ENCODE measurements at places on chromosomes 1 and 21.

DNA sequence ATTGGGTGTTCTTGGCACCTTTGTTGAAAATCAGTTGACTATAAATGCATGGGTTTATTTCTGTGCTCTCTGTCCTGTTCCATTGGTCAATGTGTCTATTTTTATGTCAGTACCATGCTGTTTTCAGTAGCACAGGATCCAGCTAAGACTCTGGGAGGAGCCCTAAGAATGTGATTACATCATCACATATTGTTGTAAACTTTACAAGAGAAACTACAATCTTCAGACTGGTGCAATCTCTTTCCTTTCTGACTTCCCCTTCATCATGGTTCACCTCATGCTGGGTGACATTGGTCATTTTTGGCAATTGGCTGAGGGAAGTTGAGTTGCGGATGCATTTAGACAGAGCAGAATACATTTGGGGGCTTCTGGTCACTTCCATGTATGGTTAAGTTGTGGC, 88.4 kb downstream of the C21orf91 start:
- no peak for DNase-seq

DNA sequence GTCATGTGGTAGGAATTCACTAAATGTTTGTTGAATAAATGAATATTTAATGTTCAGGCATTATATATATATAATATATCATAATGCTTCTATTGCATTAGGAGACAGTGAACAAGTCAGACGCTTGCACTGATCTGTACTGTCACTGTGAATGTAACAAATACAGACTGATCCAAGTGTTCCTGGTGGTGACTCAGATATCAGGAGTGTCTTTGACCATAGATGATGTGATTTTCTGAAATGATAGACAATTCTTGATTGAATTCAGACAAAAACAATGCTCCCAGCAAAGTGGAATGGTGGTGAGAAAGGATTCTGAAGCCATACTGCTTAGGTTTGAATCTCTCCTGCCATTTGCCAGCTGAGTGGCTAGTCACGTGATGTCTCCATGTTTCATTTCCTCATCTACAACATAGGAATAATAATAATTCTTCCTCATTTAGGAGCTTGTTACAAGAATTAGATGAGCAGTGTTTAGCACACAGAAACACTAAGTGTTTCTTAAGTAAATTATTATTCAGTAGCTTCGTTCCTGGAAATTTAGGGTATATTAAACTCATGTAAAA, 71.0 kb downstream of the OLFML2B start:
- DNase-seq: no peak

DNA sequence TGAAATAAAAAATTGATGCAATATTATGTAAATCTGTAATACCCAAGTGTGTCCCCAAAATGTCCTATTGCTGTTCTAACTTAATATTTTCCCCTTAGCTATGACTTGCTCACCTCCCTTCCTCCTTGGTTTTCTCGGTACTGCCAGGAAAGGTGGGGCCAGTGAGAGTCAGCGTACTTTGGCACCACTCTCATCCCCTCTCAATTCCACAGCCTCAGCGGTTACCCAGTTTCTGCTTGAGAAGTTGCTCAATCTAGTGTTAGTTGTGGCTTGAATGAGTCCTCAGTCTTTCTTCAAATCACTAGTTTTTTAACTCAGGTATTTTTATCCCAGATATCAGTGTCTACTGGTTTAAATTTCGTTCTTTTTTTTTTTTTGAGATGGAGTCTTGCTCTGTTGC, 32.3 kb downstream of the BCAS2 start:
- DNase-seq: no peak

- no peak for DNase-seq
Measured at GRCh38 chr1:47996406-47997226, 569 bp downstream of the TRABD2B start.

GRCh38 chr1:169546087-169546995, 39.9 kb downstream of the F5 start:
- DNase-seq: peak; percentile 77

GRCh38 chr1:246921481-246921880, 10.3 kb downstream of the AHCTF1 start:
- no peak for DNase-seq

DNA sequence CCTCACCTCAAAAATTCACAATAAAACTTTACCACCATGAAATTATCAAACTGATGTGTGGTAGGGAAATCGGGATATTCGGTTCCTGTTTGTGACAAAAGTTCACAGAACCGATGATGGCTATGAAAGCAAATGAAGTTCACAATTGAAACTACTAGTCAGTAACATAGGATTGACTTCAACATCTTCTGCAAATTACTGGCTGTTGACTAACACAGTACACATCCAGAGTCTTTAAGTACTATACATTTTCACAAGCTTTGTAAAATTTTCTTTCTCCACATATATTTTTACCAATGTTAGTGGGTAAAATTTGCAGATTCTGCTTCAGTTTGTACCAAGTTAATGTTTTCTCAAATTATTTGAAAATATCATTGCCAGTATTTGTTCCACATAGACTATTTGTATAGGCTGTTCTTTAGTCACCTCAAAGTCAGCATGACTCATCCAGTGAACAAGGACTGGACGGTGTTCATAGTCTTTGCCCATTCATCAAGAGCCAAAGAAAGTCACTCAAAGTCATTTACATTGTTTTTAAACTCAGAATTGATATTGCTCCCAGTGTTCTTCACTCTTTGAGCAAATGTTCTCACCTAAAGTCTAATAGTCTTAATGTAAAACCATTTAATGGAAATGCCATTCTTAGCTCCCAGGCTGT, 213.4 kb downstream of the USP25 start:
- no peak for DNase-seq

DNA sequence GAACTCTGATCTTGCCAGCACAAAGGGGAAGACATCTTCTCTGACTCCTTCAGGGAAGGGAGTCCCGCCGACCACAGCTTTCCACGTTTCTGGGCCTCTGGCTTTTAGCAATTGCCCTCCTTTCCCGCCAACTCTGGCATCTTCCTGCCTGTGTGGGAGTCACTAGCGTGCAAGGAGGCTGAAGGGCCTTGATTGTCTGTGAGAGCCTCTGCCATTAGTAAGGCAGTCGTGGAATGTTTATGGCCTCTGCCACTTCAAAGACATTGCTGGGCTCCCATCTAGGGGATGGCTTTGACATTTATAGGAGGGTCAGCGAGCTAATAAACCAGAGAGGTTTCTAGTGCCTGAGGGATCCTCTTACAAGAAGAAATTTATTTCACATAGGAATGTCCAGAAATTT, 14.3 kb upstream of the PROK1 start:
- DNase-seq: no peak

- peak; percentile 4 for DNase-seq
Measured at GRCh38 chr1:153386500-153386901, 4.4 kb downstream of the S100A8 start.

- peak; percentile 15 for DNase-seq
Measured at GRCh38 chr1:35885961-35886558, 3.1 kb downstream of the AGO1 start.

- DNase-seq: no peak
Measured at GRCh38 chr1:18955131-18955440, 1.4 kb downstream of the IFFO2 start.

DNA sequence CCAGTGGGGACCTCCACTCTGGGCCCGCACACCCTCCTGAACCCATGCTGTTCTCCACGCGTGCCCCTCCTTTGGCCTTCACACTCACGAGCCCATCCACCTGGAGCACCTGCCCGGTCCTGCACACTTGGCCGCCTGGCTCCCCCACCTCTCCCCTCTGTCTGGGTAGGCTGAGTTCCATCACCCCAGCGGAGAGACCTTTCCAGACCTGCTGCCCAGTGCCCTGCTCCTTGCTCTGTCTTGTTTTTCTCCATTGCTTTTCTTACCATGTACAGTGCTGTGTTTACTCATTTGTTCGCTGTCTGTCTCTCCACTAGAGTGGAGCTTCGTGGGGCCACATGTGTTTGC, 351.0 kb upstream of the VAMP3 start:
- no peak for DNase-seq

GRCh38 chr1:14180738-14181137, 417.7 kb upstream of the KAZN start:
- DNase-seq: no peak

- no peak for DNase-seq
Measured at GRCh38 chr1:192256674-192257334, 60.0 kb upstream of the RGS21 start.

DNA sequence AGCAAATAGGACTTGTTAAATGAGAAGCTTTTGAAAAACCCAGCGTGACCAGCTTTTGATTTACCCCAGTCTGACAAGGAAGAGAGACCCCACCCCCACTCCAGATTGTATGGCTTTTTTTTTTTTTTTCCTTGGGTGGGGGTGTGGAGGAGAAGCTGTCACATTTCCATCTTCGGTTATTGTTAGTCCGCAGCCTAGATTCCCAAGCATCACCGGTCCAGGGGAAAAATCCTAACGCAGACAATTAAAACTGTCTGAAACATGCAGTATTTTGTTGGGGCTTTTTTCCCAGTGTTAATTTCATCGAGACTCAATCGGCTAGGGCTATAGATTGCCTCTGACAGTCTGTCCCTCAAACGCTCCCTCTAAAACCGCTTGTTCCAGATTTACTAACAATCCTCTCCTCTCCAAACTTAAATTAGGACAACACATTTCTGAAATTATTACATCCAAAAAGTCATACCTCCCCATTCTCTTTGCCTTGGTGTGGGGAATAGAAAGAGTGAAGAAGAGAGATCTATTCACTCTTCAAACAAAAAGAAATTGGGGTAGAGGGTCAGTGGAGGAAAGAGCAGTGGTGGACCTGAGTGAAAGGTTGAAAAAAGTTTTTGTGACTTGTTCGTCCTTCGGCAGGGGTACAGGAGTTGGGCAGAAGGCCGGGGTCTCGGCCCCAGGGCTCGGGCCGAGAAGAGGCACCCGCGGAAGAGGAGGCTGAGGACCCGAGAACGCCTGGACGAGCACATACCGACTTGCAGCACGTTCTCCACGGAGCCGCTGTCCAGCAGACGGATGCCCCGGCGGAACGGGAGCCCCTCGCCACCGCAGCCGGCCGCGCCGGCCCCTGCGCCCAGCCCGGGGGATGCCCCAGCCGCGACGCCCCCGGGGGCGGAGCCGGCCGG, 1.1 kb downstream of the ZSWIM5 start:
- DNase-seq: peak; percentile 59

DNA sequence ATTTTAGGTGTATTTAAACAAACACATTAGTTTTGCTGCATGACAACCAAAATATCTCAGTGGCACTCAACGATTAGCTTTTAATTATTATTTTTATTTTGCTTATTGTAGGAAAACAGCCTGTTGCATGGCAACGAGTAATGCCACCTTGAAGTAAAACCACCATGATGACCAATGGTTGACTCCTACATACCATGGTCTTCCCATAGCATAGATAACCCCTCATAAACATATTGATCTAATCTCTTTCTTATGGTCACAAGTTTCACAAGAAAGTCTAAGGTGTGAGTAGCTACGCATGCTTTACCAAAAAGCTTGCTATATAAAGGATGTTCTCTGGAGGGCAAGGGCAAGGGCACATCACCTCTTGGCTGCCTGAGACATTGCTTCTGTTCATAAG, 61.5 kb upstream of the PTBP2 start:
- DNase-seq: no peak

- DNase-seq: peak; percentile 49
Measured at GRCh38 chr1:243738020-243738419, 112.0 kb downstream of the AKT3 start.

- no peak for DNase-seq
Measured at GRCh38 chr1:201655910-201656309, 117.0 kb downstream of the NAV1 start.

DNA sequence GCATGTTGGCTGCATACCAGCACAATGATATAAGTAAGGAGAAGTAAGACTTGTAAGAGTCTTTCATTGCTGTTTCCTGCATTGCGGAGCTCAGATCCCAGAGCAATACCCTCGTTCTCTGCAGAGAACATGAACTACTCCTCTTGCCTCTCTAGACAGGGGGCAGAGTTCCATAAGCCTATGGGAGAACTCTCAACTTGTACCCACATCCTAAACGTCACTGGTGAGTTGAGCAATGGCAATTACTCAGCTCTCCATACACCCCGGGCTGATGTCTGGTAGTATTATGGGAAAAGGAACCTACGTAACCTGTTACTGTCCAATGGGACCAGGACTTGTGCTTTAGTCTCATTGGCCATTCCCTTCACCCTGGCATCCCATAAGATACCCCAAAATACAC, 27.3 kb upstream of the ZNF496 start:
- no peak for DNase-seq

DNA sequence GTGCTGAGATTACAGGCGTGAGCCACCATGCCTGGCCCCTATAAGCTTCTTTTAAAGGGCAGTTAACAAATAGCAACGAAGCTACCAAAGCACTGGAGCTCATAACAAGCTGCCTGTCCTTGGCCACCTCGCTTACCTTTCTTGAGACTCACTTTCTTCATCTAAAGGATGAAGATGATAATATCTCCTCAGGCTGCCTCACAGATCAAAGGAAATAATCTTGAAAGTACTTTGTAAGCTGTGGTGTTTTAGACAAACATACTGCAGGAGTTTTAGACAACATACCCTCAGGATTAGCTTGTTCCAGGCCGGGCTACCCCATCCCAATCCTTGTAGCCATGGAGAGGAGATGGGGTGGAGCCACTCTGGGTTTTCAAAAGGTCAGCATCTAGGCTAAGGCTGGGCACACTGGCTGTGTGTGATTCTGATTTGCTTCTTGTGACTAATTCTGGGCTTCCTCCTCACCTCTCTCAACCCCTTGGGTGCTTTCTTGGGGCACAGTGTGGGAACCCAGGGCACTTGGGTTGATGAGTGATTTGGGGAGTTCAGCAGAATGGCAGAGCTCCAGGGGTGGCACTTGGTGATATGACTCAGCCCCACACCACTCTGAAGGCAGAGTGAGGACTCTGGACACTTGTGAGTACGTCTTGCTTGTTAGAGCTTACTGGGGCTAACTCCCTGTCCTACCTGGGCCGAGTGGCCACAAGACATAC, 5.2 kb downstream of the GPR25 start:
- DNase-seq: no peak

DNA sequence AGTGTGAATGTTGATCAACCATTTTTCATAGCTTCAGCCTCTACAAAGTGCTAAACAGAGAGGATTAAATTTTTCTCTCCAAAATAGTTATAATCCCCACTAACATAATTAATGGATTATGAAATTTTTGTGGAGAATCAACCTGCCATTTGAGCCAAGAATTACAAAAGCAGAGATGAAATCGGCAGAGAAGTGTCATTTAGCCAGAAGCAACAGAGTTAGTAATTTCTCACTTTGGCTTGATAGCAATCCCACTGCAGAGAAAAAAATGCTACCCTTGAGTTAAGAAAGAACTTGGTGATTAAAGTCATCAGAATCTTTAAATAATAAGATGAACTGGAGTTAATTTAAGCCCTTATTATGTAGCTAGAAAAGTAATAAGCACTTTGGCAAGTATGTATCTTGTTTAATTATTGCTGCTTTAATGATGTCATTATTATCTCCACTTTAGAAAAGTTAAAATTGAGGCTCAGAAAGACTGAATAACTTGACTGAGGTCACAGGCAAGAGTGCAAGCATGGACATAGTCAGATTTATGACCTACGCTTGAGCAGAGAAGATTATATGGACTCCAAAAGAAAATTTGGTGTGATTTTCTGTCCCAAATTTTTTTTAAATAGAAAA, 37.3 kb downstream of the RGS4 start:
- no peak for DNase-seq

All from cerebellar cortex (tissue), 1 donor.